ENCODE measurements at places on chromosomes 7 and 10. TPM values are rescaled to one million over a fixed set of nuclear protein-coding genes. Genes with fewer than 3 reads are reported as not detected.

The ELN gene
- 0.41 TPM for total RNA-seq

The YWHAG gene
- total RNA-seq = 200 TPM

The JCAD gene
- total RNA-seq = 0.61 TPM

The ANXA8L1 gene
- not detected for total RNA-seq

The TMEM213 gene
- total RNA-seq = not detected
